Head of caudate nucleus (tissue), 42 donors: ENCODE measurements at places on chromosomes 6 and 20.

DNA sequence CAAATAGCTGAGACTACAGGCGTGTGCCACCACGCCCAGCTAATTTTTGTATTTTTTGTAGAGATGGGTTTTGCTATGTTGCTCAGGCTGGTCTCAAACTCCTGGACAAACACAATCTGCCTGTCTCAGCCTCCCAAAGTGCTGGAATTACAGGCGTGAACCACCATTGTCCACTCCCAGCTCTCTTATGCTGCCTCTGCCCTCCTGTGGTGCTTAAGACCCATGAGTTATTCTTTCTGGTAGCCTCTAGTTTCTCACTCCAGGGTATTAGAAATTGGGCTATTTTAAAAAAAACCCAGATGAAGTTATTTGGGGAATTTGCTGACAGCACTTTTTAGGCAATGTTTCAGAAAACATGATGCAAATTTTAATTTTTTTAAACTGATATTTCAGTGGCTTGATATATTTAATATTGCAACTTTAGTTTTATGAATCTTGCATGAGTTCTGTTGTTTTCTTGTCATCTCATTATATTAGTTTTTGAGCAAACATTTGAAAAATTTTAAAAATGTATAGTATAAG is 114.0 kb upstream of the FOXO3 start:
- DNase-seq, result no peak

DNA sequence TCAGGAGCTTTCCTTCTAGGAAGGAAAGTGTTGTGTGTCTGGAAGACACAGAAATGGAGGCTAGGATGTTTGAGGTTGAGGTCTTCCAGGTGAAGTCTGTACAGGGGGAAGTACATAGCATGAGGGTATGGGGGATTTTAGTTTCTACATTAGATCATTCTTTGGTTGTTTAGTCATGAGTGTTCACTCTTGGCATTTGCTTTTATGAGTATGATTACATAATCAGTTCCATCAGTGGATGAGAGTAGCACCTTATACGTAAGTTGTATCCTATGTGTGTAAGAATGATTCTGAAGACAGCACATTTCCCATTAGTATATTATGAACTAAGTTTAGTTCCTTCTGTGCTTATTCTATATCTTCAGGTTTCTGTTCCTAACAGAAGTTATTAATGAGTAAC is 1.9 kb downstream of the CDYL start:
- no peak for DNase-seq

DNA sequence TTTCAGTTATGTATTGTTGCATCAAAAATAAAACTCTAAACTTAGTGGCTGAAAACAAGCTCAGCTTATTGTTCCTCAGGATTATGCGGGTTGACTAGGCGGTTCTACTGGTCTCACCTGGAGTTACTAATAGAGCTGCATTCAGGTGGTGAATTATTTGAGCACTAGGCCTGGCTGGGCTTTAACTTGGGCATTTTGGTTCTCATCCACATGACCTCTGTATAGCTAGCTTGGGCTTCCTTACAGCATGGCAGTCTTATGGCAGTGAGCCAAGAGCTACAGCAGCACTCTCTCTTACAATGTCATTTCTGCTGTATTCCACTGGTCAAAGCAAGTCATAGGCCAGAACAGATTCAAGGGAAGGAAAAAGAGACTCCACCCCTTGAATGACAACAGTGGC is 1.6 kb downstream of the PGBD1 start:
- DNase-seq, result no peak

DNA sequence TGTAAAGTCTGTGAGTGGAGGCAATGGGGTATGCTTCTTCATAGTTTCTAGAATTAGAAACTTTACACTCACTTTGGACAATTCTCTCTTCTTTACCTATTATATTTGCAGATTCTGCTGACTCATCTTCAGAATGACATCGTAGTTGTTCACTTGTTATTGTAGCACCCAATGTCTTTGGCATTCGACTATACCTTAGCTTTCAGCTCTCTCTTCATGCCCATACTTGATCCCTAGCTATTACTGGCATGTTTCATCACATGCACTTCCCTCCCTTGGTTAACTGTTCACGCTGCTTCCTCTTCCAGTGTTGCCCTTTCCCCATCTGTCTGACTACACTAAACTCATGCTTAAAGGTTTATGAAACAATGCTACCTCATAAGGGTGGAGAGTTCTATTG is 298.1 kb upstream of the TCF21 start:
- DNase-seq, result no peak

- DNase-seq, result no peak
These were observed 68.8 kb downstream of the FGD2 start for GRCh38 chr6:37074053-37074827.

DNA sequence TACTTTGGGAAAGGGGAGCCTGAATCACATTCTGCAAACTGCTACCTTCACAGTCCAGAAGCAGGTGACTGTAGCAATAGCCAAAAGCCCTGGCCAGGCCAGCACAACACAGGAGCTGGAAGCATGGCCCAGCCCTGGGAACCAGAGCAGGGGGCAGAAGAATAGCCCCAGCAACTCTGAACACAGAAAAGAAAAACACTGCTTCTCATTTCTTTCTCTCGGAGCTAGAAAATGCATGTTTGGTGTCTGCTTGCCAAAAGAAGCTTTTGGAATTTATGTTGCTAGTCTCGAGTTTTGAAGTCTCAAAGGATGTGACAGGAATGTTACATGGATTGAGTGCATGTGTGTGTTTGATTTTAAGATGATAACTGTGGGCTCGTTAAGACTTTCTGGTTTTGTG is 79.8 kb upstream of the SCAF8 start:
- no peak for DNase-seq

DNA sequence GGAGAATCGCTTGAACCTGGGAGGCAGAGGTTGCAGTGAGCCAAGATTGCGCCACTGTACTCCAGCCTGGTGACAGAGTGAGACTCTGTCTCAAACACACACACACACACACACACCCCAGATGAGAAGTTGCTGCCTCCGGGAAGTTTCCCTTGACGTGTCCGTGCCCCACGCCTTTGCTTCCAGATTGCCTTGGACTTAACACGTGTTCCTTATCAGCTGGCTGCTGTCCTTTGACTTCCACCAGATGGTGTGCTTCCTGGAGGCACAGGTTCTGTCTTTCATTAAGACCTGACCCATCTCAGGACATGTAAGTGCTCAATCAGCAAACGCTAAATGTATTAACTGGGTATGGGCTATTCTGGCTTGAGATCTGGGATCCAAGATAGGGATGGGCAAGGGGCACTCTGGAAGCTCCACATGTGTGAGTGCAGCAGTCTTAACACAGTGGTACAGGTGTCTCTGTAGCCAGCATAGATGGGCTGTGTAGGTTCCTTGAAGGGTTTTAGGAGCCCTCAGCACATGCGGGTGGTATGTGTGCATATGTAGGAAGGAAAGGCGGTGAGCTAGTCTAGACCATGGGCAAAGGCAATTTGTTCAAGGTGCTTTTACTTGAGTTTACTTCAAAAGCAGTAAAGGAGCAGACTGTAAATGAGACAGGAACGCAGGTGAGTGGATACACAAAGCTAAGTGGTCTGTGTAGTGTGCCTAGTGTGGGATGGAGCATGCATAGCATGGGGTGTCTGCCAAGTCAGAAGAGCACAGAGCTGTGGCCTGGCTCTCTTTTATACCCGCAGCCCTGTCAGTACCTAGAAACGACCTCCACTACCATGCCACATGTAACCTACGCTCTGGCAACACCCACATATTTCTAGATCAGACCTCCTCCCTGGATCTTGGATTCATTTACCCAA is 11.6 kb downstream of the PIGT start:
- no peak for DNase-seq

GRCh38 chr20:63943808-63944077 is 12.5 kb downstream of the UCKL1 start:
- DNase-seq, result no peak

DNA sequence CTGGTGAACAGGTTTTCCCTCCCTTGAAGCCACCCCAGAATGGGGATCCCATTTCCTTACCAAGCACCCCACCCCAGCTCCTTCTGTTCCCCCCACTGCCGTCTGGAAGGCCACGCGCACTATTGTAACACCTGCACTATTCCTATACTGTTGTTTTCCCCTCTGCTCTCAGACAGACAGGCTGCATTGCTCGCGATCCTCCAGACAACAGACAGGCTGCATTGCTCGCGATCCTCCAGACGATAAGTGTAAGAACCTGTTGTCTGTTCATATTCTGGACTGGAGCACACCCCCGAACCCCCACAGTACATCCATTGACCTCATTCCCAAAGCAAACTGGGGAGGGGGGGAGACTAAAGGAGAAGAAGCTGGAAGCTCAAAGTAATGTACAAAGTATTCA is 72.7 kb downstream of the LY86 start:
- no peak for DNase-seq

DNA sequence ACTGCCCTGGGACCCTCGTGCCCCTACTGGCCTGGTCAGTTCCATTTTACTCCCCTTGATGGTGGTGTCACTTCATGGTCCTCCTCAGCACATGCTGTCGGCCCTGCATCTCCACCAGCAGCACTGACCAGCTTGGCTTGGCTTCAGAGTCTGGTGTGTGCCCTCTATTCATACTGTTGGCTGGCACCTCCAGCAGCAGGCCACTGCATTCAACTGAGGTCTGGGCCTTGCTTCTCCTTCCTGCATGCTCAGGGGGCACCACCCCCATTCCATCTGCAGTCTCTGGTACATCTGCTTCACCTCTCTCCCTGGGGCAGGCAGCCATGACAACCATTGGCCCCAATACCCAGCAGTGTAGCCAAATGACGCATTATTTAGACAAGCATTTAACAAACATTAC is 155.9 kb downstream of the SLC24A3 start:
- peak; percentile 44 for DNase-seq

DNA sequence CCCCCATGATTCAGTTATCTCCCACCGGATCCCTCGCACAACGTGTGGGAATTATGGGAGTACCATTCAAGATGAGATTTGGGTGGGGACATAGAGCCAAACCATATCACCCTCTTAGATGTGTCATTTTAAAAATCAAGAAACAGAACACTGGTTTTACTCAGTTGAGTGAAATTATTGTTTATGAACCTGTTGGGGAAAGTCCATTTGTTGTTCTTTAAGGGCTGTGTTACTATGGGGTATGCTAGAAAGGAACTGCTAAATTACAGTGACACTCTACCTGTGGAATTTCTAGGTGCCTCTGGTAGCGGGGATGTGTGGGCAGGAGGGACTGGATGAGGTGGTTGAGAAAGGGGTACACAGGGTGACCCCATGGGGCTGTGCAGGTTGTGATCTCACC is 28.9 kb downstream of the STX11 start:
- no peak for DNase-seq

- DNase-seq, result no peak
These were observed 490.9 kb upstream of the SOX4 start for GRCh38 chr6:21102624-21103023.

GRCh38 chr6:45419571-45420082 is 41.9 kb upstream of the SUPT3H start:
- DNase-seq, result peak; percentile 65

DNA sequence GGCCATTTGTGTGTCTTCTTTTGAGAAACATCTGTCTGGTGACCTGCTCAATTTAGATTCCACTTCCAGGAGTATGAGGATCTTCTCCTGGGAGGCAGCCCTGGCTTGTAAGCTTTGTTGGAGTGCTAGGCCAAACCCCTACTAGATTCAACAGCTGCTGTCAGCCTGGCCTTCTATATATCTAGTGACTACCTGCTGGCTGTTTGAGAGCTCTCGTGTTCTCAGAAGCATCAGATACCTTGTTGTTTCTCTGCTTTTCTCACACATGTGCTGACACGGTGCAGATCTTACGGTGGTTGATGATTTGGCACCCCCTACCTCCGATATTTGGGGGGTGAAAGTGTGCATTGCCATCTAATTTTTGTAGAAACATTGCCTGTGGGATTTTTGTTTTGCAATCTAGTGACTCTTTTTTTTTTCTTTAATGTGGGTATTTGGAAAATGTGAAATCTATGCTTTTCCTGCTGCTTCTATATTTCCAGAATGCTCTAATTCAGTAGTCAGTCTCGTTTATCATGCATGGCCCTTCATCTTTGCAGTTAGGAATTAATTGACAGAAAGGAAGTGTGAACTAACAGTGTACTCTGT is 4.7 kb downstream of the CCN2 start:
- DNase-seq, result no peak

DNA sequence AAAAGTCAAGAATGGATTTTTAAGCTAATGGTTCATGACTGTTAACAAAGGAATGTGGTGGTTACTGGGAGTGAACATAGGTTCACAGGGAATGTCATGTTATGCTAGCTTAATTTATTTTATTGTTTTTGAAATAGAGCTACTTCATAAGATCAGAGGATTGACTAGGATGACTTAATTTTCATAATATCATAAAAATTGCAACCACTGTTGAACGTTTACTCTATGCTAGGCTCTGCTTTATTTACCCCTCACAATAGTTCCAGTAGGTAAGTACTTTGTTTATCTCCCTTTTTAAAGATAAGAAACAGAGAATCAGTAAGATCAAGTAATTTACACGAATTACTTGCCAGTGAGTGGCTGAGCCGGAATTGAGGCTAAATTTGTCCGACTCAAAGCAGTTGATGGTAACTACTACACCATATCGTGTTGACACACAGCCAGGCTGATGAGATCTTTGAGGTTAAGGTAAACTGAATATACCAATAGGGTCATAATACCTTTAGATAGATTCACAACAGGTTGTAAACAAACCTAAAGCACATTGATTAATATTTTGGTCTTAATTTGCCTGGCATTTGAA is 194.6 kb upstream of the CITED2 start:
- no peak for DNase-seq

DNA sequence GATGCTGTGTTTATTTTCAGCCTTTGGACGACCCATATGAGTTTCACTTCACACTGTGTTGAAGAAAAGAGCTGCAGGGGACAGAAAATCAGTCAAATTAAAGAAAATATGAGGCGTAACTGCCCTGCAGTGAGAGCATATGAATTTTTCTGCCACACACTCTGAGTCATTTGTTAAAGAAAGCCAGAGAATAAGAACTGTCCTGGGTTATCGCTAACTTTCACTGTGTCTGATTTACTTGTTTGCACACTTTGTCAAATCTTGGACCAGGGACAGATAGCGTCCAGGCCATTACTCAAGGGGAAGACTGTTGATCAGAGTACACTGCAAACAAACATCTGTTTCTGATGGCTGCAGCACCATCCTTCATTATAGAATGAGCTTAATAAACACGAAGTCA is 126.8 kb upstream of the AGPAT4 start:
- no peak for DNase-seq

- no peak for DNase-seq
These were observed 53.9 kb downstream of the KIZ start for GRCh38 chr20:21179757-21180156.

- DNase-seq, result no peak
These were observed 242.5 kb upstream of the JAG1 start for GRCh38 chr20:10916312-10916711.
